HTR-8/SVneo (cell line): ENCODE measurements at places on chromosomes 16 and 17.

DNA sequence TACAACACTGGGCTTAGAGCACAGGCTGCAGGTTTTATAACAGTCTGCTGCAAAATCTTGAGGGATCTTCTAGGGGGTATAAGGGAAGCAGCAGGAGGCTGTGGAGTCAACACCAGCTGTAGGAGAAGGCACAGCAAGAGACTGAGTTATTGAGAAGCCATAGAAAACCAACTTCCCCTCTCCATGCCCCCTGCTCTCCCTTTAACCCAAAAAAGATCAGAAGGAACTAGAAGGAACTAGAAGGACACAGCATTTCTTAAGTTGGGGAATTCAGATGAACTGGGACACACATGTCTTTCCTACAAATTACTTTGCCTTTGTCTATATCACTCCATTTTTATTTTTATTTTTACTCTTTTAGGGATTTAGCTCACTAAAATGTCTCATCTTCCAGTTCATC is 6.2 kb upstream of the CCL18 start:
- DNase-seq: no peak

- DNase-seq: no peak
Measured at GRCh38 chr16:80719573-80719972, 84.8 kb downstream of the CDYL2 start.

GRCh38 chr16:28859326-28859725 is 4.3 kb upstream of the SH2B1 start:
- DNase-seq: no peak

- DNase-seq: no peak
Measured at GRCh38 chr17:72345536-72345935, 224.7 kb downstream of the SOX9 start.

- DNase-seq: no peak
Measured at GRCh38 chr16:4933871-4934395, 3.0 kb downstream of the PPL start.

DNA sequence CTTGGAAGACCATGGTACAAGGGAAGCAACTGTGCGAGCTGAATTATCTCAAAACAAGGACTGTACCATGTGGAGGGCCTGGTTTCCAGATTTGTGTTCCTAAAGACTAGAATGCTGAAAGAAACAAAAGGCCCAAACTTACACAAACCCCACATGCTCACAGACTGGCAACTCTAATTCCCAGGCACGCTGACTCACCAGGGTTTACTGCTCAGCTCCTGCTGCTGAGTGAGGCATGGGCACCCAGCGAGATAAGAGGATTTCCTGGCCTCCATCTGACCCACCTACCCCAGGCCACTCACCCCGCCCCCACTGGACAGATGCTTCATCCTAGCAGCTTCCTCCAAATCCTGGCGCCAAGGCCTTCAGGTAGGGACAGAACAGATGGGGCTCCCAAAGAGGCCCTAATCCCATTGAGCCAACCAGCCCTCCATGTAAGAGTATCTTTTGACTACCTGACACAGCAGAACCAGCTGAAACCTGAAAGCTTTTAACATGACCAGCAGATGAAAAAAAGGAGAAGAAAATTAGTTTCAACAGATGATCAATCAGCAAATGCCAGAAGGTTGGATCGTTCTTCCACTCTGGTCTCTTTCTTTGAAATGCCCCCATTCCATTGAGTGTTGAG is 33.9 kb downstream of the DCUN1D3 start:
- peak; percentile 61 for DNase-seq

DNA sequence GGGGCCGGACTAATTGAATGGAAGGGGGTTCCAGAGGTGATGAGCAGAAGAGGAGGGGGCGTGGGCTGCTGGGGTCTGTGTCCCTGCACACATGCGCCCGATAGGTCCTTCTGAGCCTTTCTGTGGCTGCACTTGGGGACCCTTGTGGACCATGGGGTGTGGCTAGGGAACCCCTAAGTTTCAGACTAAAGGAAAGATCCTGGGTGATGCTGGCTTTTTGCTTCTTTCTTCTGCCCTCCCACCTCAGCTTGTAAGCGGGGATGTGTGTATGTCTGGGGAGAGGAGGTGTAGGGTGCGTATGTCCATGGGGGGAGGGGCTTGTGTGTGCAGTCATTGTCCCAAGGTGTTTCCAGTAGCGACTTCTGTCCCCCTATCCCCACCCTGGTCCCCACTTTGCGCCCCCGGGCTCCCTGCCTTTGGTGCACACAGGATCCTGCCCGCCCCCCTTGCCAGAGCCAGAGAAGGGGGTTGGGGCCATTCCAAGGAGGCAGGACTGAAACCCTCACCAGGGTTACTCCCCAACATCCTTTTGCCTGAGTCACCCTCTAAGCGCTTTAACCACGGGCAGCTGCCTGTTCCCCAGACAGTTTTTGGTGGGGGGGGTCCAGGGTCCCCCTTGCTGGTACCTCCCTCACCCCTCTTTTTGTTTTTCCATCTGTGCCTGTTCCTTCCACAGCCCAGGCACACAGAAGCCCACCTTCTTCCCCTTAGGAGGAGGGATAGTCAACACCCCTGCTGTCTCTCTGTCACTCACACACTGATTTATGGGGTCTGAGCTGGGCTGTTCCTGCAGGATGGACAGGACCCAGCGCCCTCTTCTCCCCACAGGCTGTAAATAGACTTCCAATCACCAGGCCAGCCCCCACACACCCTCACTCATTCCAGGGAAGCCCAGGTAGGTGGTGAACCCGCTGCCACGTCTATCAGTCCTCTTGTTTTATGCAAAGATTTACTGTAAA is 83.2 kb downstream of the ARHGAP23 start:
- DNase-seq: peak; percentile 83

DNA sequence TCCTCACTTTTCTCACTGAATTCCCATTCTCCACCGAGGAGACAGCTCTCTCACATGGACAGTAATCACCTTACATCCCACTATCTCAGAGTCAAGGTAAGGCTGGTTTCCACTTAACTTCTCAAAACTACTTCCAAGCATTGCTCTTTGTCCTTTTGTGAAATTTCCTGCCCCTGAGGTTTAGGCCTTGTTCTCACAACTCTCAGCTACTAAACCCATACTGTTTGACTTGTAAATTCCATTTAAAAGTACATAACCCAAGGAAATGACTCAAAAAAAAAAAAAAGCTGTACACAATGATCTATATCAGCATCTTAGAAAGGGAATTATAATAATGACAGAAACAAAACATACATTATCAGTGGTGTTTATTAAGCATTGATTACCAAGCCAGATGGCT is 8.8 kb downstream of the CDC27 start:
- no peak for DNase-seq
